ENCODE measurements at places on chromosomes 4 and X. TPM values are rescaled to one million over a fixed set of nuclear protein-coding genes. Genes with fewer than 3 reads are reported as not detected.

TNIP2 gene
- total RNA-seq: 11.5 TPM

SLAIN2 gene
- total RNA-seq: 176 TPM

CLDN34 gene
- not detected for total RNA-seq

HTN3 gene
- not detected for total RNA-seq

EPHA5 gene
- total RNA-seq: 84.4 TPM

PLAC8 gene
- 2.1 TPM for total RNA-seq

SRPX gene
- total RNA-seq: 5.3 TPM

FAM50A gene
- total RNA-seq: 26.1 TPM

GLOD5 gene
- total RNA-seq: not detected

GPR82 gene
- not detected for total RNA-seq

SMIM43 gene
- total RNA-seq: 8.5 TPM

SLC10A6 gene
- total RNA-seq: 0.23 TPM

PPARGC1A gene
- 22.1 TPM for total RNA-seq

APLN gene
- total RNA-seq: 4.4 TPM

SSX5 gene
- total RNA-seq: not detected

RRH gene
- 0.46 TPM for total RNA-seq

SLC9A6 gene
- 206 TPM for total RNA-seq

RBM41 gene
- total RNA-seq: 25.6 TPM

YY2 gene
- total RNA-seq: 1.4 TPM

ETDB gene
- not detected for total RNA-seq

JAKMIP1 gene
- total RNA-seq: 26.8 TPM

NEIL3 gene
- 8.5 TPM for total RNA-seq

CLCN4 gene
- 76.6 TPM for total RNA-seq

TRIM61 gene
- 3.2 TPM for total RNA-seq

SOWAHB gene
- 0.92 TPM for total RNA-seq

All from diencephalon (tissue), 1 donor.